ENCODE measurements at places on chromosomes 5 and 9. TPM values are rescaled to one million over a fixed set of nuclear protein-coding genes. Genes with fewer than 3 reads are reported as not detected.

IRX4 gene
- 1.2 TPM for total RNA-seq

FAM163B gene
- 0.38 TPM for total RNA-seq

- no peak overlapping the region for H3K4me3 ChIP-seq
- no peak for DNase-seq
- H3K36me3 ChIP-seq = no peaks in the 10 kb centered on the region
- H3K4me1 ChIP-seq = peaks cover 2% of the 10 kb centered on the region
- H3K27me3 ChIP-seq = no peaks in the 10 kb centered on the region
These were observed 122.1 kb downstream of the EBF1 start for GRCh38 chr5:158977642-158978041.

- no peaks in the 10 kb centered on the region for H3K36me3 ChIP-seq
- DNase-seq = no peak
- no peak overlapping the region for H3K4me3 ChIP-seq
- H3K27ac ChIP-seq = no peak overlapping the region
These were observed 235.9 kb upstream of the TYRP1 start for GRCh38 chr9:12457237-12457636.

DNA sequence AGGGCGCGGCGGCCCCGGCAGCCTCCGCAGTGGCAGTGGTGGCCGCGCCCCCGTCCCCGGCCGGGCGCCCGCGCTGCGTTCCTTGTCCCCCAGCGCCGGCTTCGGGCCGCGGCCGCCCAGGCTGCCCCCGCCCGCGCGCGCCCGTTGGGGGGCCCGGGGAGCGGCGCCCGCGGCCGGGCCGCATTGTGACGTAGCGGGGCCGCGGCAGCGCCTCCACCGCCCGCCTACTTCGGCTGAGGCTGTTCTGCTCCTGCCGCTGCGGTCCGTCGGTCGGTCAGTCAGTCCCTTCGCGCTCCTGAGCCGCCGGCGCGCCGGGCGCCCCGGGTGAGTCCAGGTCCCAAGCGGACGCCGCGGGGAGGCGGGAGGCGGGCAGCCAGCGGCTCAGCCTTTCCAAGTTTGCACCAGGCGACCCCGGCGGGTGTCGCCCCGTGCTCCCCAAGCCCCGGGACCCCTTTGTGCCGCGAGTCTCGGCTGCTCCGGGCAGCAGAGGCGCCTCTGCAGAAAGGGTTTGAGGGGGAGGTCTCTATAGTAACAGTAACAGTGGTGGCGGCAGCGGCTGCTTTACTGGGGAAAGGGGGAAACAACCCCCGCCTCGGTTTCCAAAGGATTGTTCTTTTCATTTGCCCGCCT is at the start of gene SNCAIP:
SNCAIP (plus strand) TSS at position 277 of the 630 bp plus-strand sequence. CDS start 78,898 bp downstream, outside the sequence.
- peak within 1 kb of the TSS; percentile 84 for H3K4me3 ChIP-seq
- H3K36me3 ChIP-seq = no peaks in the 10 kb centered on the region
- H3K4me1 ChIP-seq = peaks cover 4% of the 10 kb centered on the region
- H3K27ac ChIP-seq = no peak within 1 kb of the TSS

DNA sequence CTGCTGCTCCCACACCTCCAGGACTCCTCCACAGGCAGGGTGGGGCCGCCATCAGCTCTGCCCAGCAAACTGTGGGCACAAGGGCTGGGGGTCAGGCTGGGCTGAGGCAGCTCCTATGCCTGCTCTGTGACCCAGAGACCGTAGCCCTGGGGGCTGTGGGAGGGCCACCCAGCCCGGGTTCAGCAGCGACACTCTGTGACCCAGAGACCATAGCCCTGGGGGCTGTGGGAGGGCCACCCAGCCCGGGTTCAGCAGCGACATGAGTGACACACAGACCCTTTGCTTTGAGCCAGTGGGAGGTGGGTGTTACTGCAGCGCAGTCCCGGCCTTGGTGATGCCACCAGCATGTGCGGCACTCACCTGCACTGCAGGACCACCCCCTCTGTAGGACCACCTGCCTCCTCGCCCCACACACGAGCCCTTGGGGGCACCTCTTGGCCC is 118.9 kb upstream of the LPCAT1 start:
- H3K4me3 ChIP-seq = no peak overlapping the region
- no peaks in the 10 kb centered on the region for H3K36me3 ChIP-seq
- peaks cover 8% of the 10 kb centered on the region for H3K27me3 ChIP-seq
- H3K4me1 ChIP-seq = peaks cover 28% of the 10 kb centered on the region
- H3K27ac ChIP-seq = no peak overlapping the region
- DNase-seq = no peak

DNA sequence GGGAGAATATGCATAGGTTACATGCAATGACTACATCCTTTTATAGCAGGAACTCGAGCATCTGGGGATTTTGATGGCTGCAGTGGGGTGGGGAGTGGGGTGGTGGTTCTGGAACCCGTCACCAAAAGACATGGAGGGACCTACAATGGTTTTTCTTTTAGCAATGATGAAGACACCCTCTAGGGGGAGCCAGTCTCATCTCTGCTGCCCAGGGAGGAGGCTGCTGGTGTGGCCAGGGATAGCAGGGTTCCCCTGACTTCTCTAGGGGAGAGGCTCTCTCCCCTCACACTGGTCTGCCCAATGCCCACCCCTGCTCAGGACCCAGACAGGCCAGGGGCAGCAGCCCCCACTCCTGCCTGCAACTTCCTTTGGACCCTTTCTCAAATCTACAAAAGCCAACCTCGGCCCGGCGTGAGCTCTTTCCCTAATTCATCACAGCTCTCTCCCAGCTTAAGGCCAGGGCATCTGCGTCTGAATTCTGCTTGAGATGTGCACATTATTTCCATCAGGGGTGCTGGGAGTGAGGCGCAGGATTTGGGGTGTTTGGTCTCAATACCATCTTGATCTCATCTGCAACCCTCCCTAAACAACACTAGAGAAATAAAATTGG is 73.6 kb upstream of the RETREG1 start:
- H3K4me3 ChIP-seq = no peak overlapping the region
- no peaks in the 10 kb centered on the region for H3K4me1 ChIP-seq
- H3K27me3 ChIP-seq = no peaks in the 10 kb centered on the region
- H3K27ac ChIP-seq = no peak overlapping the region

DNA sequence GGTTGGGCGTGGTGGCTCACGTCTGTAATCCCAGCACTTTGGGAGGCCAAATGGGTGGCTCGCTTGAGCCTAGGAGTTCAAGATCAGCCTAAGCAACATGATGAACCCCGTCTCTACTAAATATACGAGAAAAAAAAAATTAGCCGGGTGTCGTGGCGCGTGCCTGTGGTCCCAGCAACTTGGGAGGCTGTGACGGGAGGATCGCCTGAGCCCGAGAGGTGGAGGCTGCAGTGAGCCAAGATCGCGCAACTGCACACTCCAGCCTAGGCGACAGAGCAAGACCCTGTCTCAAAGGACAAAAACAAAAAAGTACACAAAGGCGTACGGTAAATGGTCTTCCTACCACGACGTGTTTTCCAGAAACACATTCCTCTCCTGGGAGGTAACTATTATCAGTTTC is 538 bp upstream of the BDP1 start:
- peak overlapping the region; percentile 93 for H3K4me3 ChIP-seq
- peaks cover 15% of the 10 kb centered on the region for H3K36me3 ChIP-seq
- DNase-seq = no peak
- no peaks in the 10 kb centered on the region for H3K27me3 ChIP-seq
- H3K4me1 ChIP-seq = no peaks in the 10 kb centered on the region

- DNase-seq = no peak
- H3K36me3 ChIP-seq = no peaks in the 10 kb centered on the region
- peak overlapping the region; percentile 71 for H3K4me3 ChIP-seq
- peaks cover 10% of the 10 kb centered on the region for H3K27me3 ChIP-seq
- no peak overlapping the region for H3K27ac ChIP-seq
These were observed 841 bp upstream of the NINJ1 start for GRCh38 chr9:93134740-93135444.

DNA sequence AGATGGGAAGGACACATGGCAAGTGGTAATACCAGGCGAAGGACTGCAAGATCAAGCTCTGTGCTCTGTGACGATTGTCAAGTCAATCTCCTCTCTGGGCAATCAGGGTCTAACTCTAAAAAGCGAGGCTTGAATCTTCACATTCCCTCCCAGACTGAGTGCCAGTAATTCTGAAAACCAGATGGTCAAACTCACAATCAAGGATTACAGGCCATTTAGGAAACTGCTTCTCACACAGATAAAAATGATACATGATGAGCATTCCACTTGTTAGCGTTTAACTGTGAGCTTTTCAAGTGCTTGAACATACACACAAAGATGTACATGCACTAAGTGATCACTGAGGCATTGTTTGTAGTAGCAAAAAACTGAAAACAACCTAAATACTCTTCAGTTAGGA is 210.1 kb downstream of the TRIM32 start:
- no peaks in the 10 kb centered on the region for H3K36me3 ChIP-seq
- no peak overlapping the region for H3K27ac ChIP-seq
- DNase-seq = no peak
- no peaks in the 10 kb centered on the region for H3K4me1 ChIP-seq
- H3K27me3 ChIP-seq = no peaks in the 10 kb centered on the region

GRCh38 chr5:143657647-143658285 is 154.2 kb upstream of the HMHB1 start:
- H3K4me1 ChIP-seq = no peaks in the 10 kb centered on the region
- no peak for DNase-seq
- H3K36me3 ChIP-seq = no peaks in the 10 kb centered on the region
- H3K4me3 ChIP-seq = no peak overlapping the region
- H3K27ac ChIP-seq = no peak overlapping the region

GRCh38 chr5:6936031-6936430 is 222.8 kb downstream of the TENT4A start:
- no peak overlapping the region for H3K4me3 ChIP-seq
- H3K4me1 ChIP-seq = no peaks in the 10 kb centered on the region
- no peak overlapping the region for H3K27ac ChIP-seq
- no peak for DNase-seq
- no peaks in the 10 kb centered on the region for H3K36me3 ChIP-seq
- no peaks in the 10 kb centered on the region for H3K27me3 ChIP-seq
